C1 segment of cervical spinal cord (tissue), 14 donors: ENCODE measurements at places on chromosomes 12 and 14.

- DNase-seq = no peak
Measured at GRCh38 chr14:57657487-57657886, 163.8 kb upstream of the CCDC198 start.

DNA sequence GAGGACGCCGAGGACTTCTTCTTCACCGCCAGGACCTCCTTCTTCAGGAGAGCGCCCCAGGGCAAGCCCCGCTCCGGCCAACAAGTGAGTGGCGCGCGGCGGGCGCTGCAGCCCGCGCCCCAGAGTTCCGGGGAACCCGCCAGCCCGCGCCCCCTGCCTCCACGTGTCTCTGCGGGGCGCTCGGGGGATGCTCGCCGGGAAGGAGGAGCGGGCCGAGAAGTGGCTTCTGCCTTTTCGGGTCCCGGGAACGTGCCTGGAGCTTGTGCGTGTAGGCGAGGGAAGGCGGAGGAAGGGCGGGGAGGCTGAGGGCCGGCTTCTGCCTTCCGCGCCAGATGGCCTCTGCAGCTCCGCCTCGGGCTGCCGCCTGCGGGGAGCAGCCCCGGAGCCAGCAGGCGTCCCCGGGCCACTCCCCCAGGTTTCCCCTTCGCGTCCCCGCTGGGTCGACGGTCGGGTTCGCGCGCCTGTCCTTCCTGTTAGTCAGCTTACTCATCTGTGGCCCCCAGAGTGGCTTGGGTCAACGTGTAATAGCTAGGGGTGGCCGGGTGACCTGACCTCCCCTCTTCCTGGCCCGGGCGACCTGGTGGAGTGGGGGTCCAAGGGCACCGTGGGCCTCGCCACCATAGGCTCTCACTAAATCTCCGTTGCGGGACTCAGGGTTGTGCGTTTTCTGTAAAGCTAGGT is 505 bp downstream of the RASSF3 start:
- DNase-seq = no peak

DNA sequence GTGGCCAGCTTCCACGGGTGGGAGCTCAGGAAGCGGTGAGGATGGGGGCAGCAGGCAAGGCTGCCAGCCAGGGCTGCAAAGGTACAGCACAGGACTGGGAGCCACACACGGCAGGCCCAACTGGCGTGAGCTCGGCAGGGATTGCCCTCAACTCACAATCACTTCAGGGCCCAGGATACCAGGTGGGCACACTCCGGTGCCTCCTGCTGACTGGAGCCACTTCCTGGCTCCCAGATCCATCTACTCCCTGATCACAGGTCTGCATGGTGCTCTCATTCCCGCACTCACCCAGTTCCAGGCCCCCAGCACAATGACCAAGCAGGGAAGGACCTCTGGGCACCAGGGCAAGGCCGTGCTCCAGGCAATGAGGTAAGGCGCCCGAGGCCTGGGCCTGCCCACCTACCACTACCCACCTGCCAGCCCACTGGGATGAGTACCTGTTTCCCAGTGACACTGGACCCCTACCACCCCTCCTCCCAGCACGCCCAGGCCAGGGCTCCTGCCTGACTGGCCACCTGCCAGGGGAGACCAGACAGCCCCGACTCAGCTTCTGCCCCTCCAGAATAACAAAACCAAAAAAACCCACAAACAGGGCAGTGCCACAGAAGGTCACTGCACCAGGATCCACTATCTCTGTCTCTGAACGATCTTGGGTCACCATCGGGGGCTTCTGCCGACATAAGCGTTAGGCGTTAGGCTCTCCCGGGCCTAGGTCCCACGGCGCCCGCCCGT is 1.8 kb downstream of the JAG2 start:
- DNase-seq = no peak

DNA sequence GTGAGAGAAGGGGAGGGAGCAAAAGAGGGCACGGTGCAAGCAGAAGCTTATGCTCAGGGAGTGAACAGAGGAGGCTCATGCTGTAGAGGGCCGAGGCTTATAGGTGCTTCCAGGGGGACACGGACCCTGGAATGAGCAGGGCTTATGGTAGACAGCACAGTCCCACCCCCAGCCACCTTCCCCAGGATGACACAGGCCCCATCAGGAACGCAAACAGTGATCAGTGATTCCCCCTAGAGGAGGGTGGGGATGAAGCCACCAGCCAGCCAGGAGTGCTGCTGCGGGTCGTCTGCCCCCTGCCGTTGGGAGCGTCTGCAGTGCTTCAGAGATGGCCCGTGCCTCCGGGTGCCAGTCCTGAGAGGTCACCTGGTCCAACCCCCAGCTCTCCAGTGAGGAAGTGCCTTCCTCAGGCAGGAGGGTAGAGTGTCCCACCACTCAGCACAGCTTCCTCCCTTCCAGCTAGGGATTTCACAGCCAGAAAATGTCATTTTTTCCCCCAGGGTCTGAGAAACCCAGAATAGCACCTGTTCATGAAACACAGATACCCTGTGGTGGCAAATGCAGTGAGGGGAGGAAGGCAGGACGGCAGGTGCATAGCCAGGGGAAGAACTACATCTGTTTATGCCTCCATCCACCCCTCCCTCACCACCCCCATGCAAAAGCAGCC is 60.7 kb downstream of the SLC6A12 start:
- peak; percentile 12 for DNase-seq

DNA sequence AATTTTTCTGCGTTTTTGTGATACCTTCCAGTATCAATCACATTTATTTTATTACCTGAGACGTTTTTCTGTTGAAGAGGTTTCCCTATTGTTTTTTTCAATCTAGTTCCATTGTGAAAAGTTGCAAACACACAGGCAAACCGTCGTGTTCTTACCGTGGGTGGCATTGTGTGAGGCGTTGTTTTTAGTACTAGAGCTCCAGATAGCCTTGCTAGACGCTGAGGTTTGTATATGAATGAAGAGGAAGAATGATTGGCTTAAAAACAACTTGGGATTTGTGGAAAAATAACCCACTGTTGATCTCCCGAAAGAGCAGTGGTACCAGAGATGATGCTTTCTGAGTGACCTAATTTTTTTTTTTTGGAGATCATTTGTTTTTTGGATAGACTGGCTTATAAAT is 1.0 kb downstream of the SOCS4 start:
- DNase-seq = no peak

GRCh38 chr12:50661300-50662115 is 102.4 kb upstream of the ATF1 start:
- DNase-seq = no peak

GRCh38 chr14:23023022-23023794 is 11.5 kb downstream of the PSMB5 start:
- DNase-seq = no peak
